Type B pancreatic cell (in vitro differentiated cells): ENCODE measurements at places on chromosomes 13 and 19. TPM values are rescaled to one million over a fixed set of nuclear protein-coding genes. Genes with fewer than 3 reads are reported as not detected.

- peak; percentile 8 for DNase-seq
Observed at GRCh38 chr19:8700956-8701355, 2.4 kb upstream of the ACTL9 start.

PSG4 gene
- not detected in 2 replicates for total RNA-seq

DNA sequence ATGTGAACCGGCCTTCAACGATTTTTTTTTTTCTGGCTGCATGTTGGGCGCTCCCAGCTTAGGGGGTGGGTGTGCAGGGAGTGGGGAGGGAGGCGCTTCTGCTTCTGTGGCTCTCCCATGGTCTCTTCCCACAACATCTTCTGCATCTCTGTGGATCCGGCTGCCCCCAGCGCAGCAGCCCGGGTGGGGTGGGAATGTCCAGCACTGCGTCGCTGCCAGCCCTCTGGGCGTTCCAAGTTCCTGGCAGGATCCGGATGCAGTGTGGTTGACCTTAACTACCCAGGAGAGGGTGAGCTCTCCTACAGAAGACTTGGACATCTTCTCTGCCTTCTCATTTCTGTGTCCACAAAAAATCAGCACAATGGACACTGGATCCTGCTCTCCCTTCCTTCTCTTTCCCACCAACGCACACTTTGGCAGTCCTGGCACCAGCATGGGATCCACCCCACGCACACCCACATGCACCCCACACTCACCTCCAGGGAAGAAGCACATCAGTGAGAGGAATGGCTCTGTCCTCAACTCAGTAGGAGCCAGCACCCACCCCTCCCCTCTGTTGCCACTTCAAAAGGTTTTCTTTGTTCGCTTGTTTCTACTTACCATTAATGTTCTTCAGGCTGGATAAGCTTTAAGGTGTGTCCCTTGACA, 177.3 kb downstream of the COL4A1 start:
- no peak for DNase-seq

GRCh38 chr19:5832527-5833216, 6.8 kb downstream of the FUT6 start:
- DNase-seq = no peak
